ENCODE measurements at places on chromosomes 3 and 15.

DNA sequence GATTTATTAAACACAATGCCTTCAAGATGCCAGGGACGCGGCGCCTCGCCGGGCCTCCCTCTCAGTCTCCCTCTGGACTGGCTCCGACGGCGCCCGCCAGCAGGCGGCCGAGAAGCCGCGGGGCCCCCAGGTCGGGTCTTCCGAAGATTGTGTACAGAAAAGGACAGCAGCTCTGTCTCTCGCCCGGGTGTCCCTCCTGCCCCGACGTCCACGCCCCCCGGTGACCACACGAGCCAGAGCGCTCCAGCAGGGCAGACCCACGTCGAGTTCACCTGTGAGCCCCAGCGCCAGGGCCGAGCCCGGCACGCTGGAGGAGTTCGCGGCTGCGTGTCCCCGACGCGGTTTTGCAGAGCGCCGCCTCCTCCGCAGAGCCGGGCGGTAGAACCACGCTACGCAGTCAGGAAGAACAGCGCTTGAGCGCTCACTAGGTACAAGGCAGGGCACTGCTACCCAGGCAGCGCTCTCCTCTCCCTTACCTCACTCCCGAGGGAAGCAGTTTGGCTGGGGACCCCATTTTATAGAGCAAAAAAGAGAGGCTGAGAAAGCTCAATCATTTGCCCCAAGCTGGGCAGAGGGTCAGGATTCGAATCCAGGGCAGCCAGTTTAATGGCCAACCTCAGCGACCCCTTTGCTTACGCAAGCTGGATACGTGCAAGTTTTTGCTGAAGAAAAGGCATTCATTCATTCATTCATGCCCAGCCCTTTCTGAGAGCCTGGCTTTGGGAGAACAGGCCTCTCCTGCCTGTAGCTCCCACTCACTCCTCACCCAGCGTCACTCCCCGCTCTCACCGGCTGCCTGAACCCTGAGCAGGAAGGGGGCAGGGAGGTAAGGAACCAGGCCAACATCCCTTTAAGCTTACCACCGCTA is 3.0 kb upstream of the TLE3 start:
- DNase-seq: peak; percentile 80

DNA sequence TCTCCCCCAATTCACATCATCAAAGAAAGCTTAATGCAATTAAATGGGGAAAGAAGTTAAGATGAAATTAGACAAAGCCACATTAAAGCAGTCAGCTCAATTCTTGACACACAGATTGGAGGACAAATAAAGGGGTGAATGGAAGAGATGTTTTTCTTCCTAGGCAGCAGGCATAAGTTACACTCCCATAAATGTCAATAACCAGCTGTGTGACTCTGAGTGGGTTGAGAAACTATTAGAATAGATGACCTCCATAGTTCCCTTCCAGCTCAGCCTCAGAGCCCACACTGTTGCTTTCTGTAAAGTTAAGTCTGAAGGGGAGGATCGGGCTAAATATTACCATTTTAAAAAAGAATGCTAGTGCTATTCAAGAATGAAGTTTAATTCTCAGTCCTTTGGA is 71.0 kb downstream of the THBS1 start:
- no peak for DNase-seq

GRCh38 chr3:99534951-99535704 is 103.3 kb upstream of the COL8A1 start:
- no peak for DNase-seq

DNA sequence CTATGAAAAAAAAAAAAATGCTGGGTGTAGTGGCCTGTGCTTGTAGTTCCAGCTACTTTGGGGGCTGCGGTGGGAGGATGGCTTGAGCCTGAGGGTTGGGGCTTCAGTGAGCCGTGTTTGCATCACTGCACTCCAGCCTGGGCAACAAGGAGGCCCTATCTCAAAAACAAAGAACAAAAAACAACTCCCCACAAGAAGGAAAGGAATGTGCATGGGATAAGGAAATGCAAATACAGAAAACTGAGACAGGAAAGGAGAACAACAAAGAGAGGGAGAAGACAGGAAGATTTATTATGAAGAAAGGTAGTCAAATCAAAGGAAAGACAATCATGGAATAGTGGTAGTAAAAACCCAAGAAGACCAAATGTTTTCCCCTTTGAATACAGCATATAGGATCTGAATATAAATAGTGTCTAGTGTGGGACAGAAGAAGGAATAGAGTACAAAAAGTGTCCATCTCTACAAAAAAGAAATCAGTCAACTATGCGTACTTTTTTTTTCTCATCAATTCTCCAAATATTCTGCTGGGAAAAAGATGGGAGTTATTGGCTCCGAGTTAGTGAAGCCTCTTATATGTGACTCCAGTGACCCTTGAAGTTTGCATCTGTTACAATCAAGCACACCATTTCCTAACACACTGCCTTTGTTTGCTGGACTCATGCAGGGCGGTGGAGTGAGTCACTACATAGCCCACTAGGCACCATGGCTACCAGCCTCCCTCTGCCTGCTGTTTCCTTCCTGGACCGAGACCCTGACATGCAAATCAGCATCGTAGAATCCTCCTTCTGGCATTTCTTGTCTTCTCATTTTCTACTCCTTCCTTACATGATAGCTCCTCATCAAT is 101.2 kb upstream of the PTX3 start:
- DNase-seq: no peak

- no peak for DNase-seq
Measured at GRCh38 chr3:174438501-174439145, 420.5 kb upstream of the NAALADL2 start.

GRCh38 chr3:17508180-17508752 is 234.2 kb downstream of the TBC1D5 start:
- DNase-seq: no peak

DNA sequence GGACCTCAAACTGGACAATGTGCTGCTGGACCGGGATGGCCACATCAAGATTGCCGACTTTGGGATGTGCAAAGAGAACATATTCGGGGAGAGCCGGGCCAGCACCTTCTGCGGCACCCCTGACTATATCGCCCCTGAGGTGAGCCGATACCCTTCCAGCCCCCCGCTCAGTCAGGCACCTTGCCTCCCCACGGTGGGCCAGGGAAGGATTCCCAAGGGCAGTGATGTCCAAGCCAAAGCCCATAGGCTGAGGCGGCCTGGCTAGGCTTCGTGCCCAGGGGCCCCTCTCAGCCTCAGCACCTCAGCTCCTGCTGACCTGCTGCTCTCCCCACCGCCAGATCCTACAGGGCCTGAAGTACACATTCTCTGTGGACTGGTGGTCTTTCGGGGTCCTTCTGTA is 27.7 kb downstream of the PRKCD start:
- DNase-seq: no peak

GRCh38 chr3:148173851-148174250 is 523.9 kb upstream of the AGTR1 start:
- DNase-seq: no peak

Measured in CD4-positive, alpha-beta T cell treated with Interleukin-17A for 4 hours (primary cell).